HS-27A (cell line): ENCODE measurements at places on chromosomes 11 and 22.

DNA sequence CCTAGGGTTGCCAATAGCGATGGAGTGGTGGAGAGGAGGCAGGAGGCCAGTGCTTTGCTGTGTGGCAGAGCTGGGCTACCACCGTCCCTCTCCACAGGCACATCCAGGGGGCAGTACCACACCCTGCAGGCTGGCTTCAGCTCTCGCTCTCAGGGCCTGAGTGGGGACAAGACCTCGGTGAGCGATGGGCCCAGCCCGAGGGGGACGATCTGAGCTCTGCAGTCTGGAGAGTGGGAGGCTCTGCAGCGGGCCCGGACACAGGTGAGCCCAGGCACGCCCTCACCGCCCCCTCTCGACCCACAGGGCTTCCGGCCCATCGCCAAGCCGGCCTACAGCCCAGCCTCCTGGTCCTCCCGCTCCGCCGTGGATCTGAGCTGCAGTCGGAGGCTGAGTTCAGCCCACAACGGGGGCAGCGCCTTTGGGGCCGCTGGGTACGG is 2.5 kb downstream of the PKP3 start:
- DNase-seq: no peak

DNA sequence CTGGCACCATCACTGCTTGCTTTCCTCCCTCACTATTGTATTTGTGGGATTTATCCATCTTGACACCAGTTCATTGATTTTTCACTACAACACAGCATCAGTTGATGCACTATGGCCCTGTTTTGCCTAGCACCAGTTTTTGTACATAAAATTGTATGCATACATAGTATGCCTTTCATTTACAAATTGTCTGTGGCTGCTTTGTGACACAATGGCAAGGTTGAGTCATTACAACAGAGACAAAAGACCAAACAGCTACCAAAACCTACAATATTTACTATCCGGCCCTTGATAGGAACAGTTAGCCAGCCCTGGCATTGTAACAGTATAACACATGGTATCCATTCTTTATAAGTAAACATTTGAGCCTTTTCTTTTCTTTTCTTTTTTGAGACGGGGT is 150.3 kb downstream of the LDLRAD3 start:
- no peak for DNase-seq

DNA sequence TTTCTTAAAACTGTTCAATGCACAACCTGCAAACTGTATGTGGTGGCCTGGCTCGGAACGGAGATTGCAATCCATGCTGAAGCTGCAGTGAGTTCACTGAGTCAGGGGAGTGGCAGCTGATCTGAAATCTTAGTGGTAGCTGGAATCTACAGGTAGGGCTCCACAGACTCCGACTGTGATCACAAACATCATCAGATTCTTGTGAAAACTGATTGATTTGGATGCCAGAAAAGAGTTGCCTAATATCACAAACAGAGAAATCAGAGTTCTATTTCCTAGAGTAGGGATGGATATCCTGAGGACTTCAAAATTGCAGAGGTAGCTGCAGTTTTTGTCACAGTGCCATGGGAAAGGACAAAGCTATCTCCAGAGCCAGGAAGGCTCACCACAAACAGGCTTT is 57.5 kb upstream of the SC5D start:
- no peak for DNase-seq

- no peak for DNase-seq
Measured at GRCh38 chr22:18987765-18988164, 51.7 kb upstream of the PRODH start.

DNA sequence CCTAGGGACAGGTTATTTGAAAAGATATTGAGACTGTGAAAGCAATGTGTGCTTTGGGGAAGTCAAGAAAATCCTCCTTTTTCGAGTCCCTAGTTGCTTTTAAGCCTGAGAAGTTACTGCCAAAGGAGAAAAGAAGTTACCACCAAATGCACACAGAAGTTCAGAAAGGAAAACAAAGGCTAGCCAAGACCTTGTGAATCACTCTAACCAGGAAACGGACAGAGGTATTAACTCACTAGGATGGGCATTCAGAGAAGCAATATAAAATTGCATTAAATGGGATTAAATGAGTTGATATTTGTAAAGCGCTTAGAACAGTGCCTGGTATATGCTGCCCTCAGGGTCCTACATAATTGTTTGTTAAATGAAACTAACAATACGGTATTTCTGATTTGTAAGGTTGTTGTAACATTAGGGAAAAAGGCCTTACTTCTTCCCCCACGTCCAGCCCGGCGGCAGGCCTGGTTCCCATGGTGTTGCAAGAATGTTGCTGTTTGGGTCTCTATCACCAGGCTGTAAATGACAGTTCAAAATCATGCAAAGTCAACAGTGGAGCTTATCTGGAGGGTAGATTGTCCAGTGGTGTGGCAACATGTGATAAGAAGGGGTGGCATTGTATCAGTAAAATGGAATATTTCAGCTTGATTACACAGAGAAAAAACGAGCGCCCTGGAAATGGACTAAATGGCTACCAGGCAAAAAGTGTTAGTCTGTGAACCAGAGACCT is 7.1 kb downstream of the TMA7B start:
- no peak for DNase-seq

- DNase-seq: no peak
Measured at GRCh38 chr11:14751975-14752407, 108.4 kb downstream of the PDE3B start.

DNA sequence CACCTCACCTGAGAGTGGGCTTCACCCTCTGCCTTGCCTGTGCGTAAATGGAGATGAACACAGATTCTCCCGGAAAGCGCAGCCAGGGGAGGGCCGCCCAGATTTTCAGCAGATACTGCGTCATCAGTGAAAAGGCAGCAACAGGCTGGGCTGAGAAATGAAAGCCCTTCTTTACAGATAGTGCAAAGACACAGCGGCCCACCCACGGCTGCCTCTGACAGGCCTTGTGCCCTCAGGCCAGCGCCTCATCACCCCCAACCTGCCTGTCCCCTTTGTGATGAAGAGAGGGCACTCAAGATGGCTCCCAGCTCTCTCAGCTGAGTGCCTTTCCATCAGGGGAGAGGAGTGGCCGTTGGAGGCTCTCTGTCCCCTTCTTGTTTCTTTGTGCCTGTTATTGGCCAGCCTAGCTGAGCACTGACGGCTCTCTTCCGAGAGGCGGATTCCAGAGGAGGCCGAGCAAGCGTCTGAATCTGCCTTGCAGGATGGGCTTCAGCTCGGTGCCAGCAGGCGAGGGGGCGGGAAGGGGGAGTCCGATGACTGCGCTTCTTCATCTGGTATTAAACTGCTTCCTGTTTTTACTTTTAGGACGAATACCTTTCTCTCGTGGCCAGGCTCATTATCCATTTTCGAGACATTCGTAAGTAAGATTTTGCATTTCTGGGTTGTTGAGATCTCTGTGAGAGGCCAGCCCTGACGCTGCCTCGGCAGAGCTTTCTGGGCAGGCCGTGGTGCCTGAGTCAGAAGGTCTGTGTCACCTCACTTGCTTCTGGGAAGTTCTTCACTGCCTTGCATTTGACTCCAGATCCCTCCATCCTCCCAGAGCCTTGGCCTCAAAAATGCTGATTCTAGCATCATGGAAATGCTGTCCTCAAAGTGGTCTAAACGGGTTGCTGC is 43.7 kb downstream of the MED15 start:
- DNase-seq: no peak

DNA sequence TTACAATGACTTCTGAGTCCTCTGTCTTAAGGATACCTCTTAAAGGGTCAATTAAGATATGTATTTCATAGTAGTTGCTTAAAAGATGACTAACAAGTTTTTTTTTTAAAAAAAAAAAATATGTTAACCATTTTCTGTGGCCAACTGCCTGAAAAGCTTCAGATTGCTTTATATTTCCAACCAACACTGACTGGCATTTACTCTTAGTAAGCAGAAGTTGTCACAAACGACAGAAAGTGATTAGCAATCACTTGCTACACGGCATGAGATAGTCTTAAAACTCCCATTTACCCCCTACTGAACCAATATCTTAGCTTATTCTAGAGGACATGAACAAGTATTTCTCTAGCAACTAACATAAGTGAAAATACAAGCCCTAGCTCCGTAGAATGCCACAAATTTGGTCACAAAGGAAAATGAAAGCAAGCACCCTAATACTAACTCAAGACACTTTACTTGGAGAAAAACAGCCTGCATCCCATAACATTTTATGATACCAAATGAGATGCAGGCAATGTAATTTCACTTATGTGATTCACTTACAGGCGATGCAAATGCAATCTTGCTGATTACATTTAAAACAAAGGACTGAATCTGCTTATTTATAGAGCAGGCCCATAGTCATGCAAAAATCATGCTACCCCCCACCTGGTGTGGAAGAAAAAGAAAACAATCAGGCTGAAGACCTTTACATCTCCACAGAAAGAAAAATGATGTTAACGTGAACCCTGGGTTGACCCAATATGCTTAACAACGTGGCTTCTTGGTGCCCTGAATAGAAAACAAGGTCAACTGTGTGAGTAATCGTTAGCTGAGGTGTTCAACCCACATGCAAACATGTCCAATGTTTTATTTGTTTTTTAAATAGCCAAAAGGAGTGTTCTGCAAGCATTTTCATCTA is 25.7 kb downstream of the MPPED2 start:
- DNase-seq: no peak

DNA sequence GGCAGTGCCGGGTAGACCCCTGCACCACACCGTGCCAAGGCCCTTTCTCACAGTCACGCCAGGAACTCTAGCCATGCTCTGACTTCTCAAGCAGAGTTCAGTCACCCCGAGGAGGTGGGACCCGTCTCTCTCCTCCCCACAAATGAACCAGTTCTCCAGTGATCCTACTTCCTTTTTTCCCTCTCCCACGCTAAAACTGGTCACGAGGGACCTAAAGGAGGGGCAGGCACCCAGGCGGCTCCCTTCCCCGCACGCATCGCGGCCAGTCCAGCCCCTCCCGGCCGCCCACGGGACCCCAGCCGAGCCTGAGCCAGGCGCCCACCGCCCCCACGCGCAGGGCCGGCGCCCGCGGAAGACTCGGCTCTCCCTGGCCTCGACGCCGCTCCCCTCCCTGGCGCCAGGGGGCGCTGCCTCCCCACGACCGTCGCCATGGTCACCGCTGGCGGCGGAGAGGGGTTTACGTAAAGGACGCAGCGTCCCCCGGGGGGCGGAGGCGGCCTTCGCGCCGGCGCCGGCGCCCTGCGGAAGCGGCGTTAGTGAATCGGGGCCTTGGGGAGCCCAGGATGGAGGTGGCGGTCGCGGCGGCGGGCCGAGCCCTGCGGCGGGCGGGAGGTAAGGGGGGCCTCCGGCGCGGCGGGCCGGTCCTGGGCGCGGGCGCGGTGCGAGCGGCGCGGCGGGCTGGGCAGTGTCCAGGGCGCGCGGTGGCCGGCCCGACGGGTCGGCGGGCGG is at the start of gene DAGLA:
Gene DAGLA, plus strand, starts transcription at position 499 of the 729 bp plus-strand sequence. CDS start 39,765 bp downstream, outside the sequence.
- DNase-seq: no peak

DNA sequence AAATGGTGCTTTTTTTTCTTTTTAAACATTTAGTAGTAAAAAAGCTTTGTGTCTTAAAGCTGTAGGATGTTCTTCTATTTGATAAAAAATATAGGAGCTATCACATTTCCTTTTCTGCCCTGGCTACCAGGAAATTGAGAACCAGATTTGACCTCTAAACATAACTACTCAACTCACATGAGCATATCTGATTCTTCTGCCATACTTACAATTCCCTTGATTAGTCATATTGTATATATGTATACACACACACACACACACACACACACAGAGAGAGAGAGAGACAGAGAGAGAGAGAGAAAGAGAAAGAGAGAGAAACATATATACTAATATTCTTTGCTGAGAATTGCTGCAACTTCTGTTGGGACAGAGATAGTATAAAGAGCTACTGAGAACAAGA is 23.0 kb upstream of the GDPD4 start:
- no peak for DNase-seq

DNA sequence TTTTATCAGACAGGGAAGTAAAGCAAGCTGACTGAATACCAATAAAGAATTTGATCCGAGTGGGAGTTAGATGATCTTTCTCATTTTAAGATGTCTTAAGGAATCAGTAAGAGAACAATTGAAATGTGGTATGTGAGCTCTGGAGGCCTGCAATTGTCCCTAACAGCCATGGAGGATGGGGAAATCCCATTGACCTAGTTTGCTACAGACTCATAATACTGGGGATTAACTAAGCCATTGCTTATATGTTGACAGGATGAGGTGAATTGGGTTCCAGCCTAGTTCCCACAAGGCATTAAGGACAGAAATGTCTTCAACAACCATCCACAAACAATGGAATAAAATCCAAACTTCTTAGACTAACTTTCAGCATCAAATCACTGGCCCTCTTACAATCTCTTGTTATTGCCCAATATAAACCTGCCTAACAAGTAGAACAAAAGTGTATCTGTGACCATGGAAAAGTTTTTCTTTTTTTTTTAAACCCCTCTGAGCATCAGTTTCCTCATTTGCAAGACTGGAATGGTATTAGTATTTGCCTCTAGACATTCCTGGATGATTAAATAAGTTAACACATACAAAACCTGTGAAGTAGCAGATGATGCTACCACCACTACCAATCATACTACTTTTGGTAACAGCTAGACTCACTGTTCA is 773.2 kb downstream of the DLG2 start:
- no peak for DNase-seq

DNA sequence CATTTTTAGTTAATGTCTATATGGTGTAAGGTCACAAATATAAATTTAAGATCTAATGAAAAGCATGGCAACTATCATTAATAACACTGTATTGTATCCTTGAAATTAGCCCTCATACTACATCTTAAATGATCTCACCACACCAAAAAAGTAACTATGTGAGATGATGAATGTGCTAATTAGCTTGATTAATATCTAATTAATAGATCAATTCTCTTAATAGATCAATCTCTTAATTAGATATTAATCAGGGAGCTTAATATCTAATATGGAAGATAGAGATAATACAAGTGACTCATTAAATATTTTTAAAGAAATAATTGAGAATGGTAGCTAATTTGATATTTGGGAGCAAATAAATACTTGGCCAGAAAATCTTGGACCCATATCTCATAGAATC is 178.5 kb upstream of the FAT3 start:
- no peak for DNase-seq
